Activated naive CD8-positive, alpha-beta T cell treated with anti-CD3 and anti-CD28 coated beads for 36 hours (primary cell): ENCODE measurements at places on chromosomes 3 and 15. TPM values are rescaled to one million over a fixed set of nuclear protein-coding genes. Genes with fewer than 3 reads are reported as not detected.

Gene TMCO5A
- not detected for total RNA-seq

DNA sequence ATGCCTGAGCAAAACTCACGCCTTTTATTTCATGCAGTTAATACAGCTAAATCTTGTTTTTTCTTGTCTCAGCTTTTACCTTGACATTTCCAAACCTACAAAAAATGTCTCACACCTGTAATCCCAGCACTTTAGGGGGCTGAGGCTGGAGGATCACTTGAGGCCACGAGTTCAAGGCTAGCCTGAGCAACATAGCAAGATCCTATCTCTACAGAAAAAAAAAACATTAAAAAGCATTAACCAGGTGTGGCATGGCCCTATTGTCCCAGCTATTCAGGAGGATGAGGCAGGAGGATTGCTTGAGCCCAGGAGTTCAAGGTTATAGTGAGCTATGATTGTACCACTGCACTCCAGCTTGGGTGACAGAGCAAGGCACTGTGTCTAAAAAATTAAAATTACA, 3.9 kb upstream of the TMEM212 start:
- DNase-seq: no peak

- no peak for DNase-seq
Measured at GRCh38 chr15:78761891-78762385, 49.3 kb downstream of the ADAMTS7 start.

Gene ARNT2
- total RNA-seq: not detected

GRCh38 chr15:44796508-44796907, 60.2 kb downstream of the TRIM69 start:
- DNase-seq: no peak

Gene ADAMTS17
- total RNA-seq: 2.5 TPM

GRCh38 chr3:77976079-77976478, 936.2 kb downstream of the ROBO2 start:
- DNase-seq: no peak

GRCh38 chr3:178170698-178171535, 365.3 kb upstream of the KCNMB2 start:
- DNase-seq: no peak

DNA sequence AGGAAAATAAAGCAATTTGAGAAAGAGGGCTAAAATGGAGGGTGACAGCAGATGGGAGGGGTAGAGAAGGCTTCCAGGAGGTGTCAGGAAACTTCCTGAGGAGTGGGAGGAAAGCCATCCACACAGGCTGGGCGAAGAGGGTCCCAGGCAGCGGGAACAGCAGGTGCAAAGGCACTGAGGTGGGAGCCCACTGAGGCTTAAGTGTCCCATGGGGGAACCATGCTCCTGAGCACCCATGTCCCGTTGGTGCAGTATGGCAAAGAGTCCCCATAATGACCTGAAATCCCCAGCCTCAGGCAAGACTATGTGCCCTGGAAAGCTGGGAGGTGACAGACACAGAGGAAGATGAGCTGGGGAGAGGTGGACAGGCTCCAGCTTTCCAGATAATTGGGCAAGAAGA, 30.0 kb downstream of the CFAP100 start:
- DNase-seq: no peak

Gene LTF
- total RNA-seq: not detected
